ENCODE measurements at places on chromosomes 11 and 22.
A peak's percentile ranks its signal among the peaks of the same experiment; 100 is the strongest.

DNA sequence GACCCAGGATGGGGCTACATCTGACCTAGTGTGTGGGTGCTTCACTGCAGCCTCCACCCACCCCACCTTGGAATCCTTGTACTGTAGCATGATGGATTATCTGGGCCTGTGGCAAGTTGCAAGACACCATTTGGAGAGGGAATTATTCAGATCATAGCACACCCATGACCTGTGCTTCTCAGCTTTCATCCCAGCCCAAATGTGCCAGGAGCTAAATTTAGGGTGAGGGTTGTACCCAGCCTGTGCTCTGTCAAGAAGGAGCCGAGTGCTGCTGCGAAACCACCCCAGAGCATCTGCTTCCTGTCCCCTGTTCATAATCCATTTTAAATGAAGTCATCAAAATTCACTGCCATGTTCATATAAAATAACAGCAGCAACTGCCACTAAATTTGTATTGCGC is 394.5 kb downstream of the SHANK2 start:
- DNase-seq = no peak

DNA sequence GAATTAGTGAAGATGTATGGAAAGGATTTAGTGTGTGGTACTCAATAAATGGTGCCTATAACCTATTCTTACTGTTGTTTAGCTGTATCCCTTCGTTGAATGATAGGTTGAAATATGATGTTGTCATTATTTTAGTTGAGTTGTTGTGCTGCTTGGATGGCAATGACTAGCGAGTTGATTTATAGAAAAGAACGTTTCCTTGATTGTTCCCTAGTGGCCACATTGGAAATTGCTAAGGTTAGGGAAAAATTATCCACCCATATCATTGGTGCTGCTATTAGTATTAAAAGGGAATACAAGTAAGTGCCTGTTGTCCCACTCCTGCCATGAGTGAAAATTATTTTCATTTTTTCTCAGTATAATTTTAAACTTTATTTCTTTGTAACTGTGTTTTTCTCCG is 14.5 kb downstream of the EMSY start:
- no peak for DNase-seq

DNA sequence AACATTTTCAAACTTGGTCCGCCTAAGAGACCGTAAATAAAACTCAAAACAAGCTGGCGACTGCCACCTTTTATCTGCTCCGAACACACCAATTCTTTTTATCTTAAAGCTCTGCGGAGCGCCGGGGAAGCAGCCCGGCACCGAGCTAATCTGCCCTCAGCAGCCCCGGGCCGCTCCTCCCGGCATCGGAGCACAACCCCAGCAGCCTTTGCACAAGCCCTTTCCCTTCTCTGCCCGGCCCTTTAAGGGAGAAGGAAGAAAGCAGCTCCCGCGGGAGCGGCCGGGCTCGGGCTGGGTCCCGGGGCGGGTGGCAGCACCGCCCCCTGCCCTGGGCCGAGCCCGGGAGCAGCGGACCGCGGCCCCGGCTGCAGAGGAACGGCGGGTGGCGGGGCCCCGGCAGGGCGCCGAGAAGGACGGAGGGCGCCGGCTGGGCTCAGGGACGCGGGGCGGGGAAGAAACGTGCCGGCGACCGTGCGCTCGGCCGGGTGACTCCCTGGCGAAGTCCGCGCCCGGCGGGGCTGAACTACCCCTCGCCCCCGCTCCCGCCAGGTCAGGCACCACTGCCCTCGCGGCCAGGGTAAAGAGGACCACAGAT is 133.6 kb upstream of the C11orf58 start:
- no peak for DNase-seq

- DNase-seq = no peak
Measured at GRCh38 chr22:22858559-22858937, 29.1 kb upstream of the IGLL5 start.

- DNase-seq = no peak
Measured at GRCh38 chr22:30643055-30643875, 7.7 kb downstream of the SLC35E4 start.

DNA sequence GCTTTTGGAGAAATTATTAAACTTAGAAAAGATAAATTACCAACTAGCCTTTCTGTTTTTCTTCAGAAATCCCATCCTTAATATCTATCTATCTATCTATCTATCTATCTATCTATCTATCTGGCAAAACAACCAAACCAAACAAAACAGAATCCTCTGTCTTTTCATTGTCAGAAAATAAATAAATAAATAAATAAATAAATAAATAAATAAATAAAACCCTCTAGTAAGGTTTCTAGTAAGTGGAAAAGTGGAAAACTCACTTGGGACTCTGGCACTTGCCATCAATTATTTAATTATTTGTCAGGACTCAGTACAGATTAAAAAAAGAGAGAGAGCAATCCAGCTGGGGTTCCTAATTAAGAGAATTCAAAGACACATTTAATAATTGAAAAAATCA is 556.2 kb upstream of the CHORDC1 start:
- no peak for DNase-seq

DNA sequence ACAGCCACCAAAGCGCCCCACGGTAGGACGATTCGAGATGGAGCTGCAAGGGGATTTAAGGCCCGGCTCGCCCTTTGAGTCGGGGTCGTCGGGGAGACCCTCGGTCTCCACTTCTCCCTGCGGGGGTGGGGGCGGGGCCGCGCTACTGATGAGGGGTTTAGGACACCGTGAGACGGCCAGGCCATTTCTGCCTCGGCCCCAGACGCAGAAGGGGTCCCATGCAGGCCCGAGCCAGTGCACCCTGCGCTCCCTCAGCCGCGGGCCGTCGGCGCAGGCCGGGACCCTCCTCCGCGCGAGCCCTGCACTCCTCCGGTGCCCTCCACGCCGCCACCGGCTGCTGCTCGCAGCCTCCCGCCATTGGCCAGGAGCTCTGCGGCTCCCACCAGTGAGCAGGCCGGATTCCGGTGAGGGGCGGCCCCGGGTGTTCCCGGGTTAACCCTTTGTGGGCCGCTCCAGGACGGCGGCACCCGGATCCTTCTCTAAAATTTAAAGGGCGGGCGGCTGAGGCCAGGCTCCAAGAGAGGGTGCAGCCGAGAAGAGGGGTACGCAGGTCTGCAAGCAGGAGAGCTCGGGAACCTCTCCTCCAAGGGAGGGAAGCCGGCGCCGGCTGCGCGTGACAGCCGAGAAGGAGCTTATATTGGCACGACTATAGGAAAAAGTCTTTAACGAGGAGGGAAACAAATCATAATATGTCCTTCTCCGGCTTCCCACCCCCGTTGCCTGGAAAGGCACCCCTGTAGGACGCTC is 18.0 kb downstream of the CREB3L1 start:
- peak; percentile 64 for DNase-seq

DNA sequence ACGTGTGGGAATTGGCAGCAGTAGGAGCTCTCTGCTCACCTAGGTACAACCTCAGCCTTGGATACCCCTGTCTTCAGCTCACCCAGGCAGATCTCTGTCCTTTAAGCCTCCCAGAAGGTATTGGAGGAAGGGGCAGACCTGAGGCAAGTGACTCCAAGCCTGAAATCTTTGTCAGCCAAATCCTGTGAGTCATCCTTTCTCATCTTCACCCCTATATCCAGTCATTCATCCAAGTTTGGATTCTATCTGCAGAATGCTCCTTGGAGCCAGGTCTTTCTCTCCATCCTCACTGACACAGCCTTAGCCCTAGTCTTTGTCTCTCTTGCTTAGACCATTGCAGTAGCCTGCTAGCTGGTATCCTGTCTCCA is 10.4 kb upstream of the THY1 start:
- no peak for DNase-seq

DNA sequence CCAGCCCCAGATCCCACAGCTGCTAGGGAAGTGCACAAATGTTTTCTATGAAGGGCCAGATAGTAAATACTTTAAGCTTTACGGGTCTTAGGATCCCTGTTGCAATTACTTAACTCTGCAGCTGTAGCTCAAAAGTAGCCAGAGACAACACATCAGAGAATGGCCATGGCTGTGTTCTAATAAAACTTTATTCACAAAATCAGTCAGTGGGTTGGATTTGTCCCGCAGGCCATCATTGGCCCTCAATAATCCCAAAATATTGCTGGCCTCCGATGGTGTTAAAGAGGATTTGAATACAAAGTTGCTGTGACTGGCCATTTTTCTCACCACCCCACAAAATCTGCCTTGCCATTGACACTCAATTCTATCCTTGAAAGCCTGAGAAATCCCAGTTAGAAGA is 49.6 kb downstream of the ISX start:
- DNase-seq = no peak

GRCh38 chr22:20239676-20240446 is 28.3 kb downstream of the RTN4R start:
- no peak for DNase-seq

GRCh38 chr11:119910051-119910450 is 181.1 kb upstream of the NECTIN1 start:
- DNase-seq = no peak

DNA sequence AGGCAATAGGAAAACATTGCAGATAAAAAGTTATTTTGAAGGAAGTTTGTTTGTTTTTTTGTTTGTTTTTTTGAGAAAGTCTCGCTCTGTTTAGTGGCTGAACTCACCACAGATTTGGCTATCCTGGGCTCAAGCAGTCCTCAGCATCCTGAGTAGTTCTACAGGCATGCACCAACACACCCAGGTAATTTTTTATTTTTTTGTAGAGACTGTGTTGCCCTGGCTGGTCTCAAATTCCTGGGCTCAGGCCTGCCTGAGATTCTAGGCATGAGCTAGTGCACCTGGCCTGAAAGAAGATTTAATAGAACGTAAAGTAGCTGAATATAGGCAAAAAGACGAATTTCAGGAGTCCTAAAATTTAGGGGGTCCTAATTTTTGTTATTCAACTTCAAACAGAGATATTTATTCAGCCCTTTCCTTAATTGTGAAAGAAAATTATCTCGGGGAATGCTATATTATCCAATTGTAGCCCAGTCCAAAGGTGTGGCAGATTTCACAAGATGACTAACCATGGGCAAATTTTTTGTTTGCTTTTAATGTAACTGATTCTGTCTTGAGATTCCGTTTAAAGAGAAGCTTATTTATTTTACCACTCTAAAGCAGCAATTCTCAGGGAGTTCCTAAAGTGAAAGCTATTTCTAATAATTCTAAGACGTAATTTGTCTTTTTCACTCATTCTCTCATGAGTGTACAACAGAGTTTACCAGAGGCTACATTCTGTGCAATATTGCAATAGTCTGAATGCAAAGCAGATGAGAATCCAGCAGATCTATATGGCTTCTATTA is 940 bp downstream of the IL18 start:
- no peak for DNase-seq

DNA sequence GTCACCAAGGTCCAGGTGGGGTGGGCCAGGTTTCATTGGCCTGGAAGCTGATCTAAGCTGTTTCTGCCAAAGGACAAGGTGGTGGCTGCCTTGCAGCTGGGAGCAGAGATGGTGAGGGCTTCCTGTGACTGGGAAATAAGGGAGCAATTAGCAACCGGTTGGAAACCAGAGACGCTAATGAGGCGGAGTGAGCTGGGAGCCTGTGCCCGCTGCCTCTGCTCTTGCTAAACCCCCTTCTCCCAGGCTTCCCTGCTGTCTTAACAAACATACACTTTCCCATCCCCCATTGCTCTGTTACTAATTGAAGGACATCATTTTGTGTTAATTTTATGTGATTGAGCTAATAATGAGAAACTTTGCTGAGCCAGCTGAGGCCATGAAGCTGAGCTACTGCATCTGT is 121.8 kb downstream of the INSC start:
- no peak for DNase-seq

DNA sequence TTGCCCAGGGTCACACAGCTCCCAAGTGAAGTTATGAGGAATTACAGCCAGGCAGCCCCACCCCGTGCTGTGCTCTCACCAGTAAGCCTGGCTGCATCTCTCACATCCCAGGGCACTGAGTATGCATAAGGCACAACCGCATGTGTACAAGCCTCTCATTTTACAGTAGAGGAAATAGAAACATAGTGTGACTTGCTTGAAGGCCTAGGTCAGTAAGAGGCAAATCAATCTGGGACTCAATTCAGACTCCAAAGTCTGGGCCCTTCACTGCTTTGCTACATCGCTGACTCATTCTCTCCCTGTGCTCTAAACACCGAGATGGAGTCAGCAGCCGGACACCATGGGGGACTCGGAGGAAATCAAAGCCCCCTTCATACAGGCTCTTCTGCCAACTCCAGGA is 7.9 kb downstream of the ABTB2 start:
- DNase-seq = no peak

DNA sequence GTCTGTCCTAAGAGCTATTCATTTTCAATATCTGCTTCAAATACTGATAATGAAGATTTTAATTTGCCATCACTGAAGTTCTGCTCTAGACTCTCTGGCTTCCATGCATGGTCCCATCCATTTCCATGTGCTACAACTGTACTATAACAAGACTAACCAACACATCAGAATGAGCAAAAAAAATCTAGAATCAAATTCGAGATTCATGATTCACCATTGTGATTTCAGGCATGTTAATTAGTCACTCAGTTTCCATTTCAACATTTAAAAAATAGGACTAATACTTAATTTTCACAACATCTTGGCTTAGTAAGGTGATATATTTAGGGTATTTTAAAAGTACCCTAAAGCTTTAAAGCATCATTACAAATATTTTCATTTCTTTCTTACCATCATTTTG is 22.8 kb downstream of the PICALM start:
- no peak for DNase-seq

GRCh38 chr22:30865656-30866055 is 102.9 kb downstream of the MORC2 start:
- DNase-seq = no peak

- DNase-seq = peak; percentile 51
Measured at GRCh38 chr11:66081505-66081904, 11.4 kb downstream of the PACS1 start.

GRCh38 chr11:69250186-69251056 is 43.5 kb upstream of the MYEOV start:
- no peak for DNase-seq

GRCh38 chr11:74849525-74850391 is 99.1 kb downstream of the XRRA1 start:
- no peak for DNase-seq

- no peak for DNase-seq
Measured at GRCh38 chr22:38163844-38164550, 17.6 kb downstream of the PLA2G6 start.

GRCh38 chr22:24431309-24432034 is 4.1 kb downstream of the ADORA2A start:
- no peak for DNase-seq
